Stimulated activated CD4-positive, alpha-beta T cell treated with anti-CD3 and anti-CD28 coated beads, Interleukin-4, amount 100 ng/mL, for 4 hours (primary cell): ENCODE measurements at places on chromosomes 16 and 17.

DNA sequence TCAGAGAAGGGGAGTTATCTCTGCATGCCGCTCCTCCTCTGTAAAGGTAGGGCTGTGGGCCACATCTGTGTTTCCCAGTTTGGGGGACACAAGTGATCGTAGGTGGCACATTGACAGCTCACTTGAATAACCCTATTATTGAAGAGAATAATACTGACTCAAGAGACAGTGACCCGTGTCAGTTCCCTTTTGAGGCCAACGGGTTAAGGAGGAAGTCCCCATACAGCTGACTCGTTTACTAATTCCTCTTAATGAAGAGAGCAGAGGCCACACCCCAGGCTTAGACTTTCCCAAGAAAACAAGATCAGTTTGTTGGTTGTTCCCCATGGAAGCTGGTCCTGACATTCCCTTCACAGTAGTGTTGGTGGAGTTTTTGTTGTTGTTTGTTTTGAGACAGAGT is 33.0 kb downstream of the IL4R start:
- DNase-seq = no peak

DNA sequence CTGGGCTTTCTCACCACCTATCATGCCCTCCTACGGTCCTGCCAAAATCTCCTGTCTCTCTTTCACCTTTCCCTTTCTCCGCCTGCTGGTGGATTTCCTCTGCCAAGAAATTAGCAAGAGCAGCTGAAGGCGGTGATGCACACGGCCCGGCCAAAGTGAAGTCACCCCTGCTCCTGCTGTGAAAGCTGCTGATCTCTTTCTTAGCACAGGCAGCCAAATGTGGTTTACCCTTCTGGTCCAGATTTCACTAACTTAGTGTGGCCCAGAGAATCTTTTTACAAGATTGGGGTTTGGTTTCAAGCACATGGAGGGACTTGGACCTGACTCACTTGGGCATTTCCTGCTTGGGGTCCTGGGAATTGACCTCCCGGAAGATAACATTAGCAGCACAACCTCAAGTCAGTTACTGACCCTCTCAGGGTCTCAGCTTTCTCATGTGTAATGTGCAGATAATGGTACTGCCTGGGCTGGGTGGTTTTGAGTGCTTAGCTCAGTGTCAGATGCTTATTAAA is 155.7 kb downstream of the SOCS1 start:
- DNase-seq = no peak

DNA sequence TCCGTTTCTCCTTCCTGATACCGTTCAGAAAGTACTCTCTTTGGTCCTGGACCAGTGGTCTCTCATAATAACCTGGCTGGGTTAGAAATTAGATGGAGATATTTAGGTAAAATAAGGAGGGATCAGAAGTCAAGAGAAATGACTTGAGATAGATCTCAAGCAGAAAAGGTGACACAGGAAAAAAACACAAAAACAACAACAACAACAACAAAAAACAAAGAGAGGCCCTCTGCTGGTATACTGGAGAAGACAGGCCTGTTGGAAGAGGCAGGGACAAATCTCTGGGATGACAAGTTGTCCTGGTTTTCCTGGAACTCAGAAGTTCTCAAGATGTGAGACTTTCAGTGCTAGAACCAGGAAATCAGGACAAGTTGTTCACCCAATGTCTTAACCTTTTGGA is 430.5 kb downstream of the SHISA9 start:
- DNase-seq = no peak

DNA sequence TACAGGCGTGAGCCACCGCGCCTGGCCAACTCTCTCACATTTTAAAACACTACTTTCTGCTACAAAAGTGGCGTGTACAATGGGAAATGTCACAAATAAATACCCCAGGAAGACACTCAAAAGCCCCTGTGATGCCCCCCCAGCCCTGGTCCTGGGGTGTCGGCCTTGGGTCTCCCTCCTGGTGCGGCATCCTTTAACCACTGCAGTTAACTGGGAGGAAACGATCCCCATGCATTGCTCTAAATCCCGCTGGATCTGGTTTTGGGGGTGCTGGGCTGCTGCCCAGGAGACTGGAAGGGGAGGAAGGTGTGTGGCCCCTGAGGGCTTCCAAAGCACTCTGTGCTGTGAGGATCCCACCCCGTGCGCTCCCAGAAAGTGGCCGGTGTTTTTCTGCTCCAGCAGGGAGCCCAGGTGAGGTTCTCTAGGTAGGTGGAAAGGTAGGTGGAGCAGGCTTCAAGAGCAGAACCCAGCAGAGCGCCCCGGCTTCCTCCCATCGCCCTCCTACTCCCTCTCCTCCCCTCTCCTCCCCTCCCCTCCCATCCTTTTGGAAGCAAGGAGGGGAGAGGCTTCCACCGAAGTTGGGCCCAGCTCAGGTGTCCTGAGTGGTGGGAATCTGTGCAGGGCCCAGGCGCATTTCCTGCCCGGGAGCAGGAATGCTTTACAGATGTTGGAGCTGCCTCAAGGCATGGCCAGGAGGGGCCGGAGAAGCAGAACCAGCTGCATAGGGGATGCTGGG is 363.3 kb downstream of the SEC14L1 start:
- DNase-seq = no peak

- no peak for DNase-seq
These were observed 18.7 kb downstream of the ATP2C2 start for GRCh38 chr16:84387021-84387420.

GRCh38 chr16:66255647-66256046 is 110.8 kb upstream of the CDH5 start:
- no peak for DNase-seq

DNA sequence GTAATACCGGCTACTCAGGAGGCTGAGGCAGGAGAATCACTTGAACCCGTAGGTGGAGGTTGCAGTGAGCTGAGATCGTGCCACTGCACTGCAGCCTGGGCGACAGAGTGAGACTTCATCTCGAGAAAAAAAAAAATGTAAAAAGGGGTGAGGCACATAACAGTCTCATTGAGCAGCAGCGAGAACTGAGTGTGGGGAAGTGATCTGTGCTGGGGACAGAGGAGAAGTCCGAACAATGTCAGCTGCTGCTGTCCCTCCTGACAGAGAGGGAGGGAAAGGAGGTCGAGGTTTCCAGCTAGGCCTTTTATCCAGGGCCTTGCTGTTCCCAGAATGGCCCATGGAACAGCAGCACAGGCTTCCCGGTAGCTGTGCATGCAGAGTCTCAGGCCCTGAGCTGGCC is 14.0 kb downstream of the C16orf74 start:
- no peak for DNase-seq

- DNase-seq = no peak
These were observed 241.6 kb upstream of the SALL1 start for GRCh38 chr16:51392521-51393187.

DNA sequence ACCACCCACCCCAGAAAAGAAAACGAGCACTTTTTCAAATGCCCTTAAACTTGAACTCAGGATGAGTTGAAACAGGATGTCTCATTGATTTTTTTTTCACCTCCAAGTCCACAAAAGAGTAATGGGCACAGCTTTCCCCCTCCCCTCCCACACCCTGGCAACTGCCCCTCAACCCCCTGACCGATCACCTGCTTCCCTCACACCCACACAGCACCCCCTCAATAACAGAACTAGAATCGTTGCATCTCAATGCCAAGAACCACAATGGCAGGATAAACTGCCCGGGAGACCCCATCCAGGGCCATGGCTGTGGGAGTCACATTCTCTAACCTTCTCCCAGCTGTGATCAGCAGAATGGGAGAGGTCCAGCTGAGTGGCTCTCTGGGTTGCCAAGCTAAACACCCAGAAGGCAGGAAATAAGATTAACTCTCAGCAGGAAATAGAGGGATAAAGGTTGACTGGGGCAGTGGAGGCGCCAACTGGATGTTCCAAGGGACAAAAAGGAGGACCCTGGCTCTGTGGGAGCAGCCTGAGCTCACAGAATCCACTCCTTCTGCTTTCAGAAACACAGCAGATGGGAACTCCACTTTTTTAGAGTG is 128.0 kb upstream of the SDK2 start:
- no peak for DNase-seq

- no peak for DNase-seq
These were observed 42.4 kb downstream of the SYT17 start for GRCh38 chr16:19210280-19210924.

DNA sequence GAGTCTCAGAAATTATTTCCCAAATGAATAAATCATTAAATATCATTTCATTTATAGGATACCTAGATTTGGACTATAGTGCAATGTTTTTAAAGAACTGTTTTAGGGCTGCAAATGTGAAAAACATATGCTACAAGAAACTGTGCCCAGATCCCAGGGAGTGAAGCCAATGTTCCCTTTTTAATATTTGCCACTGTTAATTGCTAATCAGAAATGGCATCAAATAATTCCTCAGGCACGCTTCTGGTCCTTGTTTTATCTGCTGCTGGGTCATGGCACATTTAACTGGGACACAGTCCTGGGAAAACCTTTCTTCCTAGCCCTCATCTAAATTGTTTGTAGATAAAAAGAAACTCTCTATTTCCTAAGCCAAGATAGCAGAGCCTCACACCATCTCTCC is 79.3 kb upstream of the CNTNAP4 start:
- DNase-seq = no peak

DNA sequence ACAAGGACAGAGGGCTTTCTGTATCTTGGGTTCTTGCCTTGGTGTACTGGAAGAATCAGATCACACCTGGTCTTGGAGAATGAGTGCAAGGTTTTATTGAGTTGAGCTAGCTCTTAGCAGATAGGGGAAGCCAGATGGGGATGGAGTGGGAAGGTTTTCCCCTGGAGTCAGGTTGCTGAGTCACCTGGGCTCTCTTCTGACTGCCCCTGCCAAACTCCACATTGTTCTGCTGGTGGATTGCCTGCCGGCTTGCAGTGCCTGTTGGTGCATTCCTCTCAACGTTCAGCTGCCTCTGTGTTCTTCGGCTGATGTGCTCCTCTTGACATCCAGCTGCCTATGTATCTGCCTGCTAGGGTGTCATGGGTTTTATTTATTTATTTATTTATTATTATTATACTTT is 1431.1 kb downstream of the CDH8 start:
- DNase-seq = no peak

DNA sequence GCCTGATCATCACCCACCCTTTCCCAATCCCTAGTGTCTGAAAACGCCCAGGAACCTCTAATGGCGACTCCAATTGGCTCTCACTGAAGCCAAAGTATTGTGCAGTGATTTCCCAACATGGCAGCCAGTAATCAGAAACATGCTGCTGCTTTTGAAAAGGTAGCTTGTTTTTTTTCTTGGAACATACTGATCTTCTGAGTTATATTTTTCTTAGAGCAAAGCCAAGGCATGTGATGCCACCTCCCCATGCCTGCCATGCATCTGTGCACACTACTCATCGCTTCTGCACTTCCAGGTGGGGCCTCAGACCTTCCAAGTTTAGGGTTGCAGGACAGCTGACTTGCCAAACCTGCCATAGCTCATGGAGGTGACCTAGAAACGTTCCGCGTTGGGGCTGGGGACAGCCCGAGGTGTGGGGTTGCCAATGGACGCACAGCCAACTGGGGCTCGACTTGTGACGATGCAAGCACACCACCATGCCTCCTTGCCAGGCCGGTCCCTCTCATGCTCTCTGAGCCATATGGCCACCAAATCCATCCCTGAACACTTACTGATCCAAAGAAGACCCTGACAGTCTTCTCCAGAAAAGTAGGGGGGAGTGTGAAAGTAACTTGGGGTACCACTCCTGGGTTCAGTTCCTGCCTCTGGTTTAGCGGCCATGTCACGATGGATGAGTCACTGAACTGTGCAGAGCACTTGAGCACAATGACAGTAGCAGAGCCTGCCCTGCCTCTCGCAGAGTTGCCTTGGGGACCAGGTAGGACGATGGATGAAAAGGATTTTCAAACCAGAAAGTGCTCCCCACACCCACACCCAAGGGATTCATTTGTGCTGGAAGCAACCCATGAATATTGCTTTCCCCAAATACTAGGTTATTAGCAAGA is 155.7 kb downstream of the CCDC182 start:
- no peak for DNase-seq

DNA sequence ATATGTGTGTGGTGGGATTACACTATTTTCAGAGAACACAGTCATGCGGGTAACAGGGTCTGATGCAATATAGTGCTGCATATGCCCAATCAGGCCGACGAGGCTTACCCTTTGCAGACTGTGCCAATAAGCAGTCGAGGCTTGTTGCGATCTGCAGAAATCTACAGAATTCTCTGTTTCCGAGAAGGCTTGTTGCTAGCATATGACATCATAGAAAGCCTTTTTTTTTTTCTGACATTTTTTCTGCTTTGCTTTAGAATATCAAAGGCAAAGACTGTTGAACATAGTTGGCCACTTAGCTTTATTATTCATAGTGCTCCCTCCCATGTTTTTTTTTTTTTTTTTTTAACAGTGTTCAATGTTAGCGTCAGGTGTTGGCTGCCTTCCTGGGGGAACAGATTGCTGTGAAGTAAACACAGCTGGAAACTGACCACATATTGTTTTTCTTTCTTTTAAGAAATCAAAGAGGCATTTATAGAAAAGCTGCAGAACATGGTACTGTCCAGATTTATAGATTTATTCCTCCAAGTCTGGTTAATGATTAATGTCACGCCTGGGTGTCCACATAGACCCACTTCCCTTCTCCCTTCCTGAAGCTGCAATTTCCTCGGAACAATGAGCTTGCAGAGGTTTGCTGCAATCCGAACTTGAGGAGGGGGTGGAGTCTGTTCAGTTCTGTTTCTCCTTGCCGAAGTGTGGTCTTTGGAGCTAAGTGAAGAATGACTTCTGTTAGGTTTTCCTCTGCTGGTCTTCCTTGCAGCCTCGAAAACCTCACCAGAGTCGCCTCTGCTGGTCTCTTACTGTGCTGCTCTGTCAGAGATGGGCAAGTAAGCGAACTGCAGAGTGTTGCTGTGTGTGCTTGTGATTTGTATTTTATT is 87.3 kb downstream of the MAP2K6 start:
- no peak for DNase-seq

DNA sequence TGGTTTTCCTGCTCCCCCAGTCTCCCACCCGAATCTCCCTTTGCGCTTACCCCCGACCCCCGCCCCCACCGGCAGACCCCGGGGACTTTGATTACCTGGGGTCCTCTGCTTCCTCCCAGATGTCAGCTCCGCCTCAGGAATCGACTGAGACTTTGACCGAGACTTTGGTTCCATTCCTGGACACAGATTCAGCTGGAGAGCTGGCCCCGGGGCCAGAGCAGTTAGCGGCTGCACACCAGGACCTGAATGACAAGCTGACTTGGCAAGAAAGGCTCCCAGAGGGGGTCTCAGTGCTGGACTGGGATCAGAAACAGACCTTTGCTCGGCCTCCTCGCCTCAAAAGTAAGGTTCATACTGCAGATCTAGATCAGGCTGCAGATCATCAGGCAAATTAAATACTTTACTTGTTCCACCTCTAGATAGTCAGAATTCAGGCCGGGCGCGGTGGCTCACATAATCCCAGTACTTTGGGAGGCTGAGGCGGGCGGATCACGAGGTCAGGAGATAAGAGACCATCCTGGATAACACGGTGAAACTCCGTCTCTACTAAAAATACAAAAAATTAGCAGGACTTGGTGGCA is 60.3 kb upstream of the FBXO47 start:
- DNase-seq = no peak
